ENCODE measurements at places on chromosomes 2 and 18.

GRCh38 chr2:85933753-85934594 lies 45.2 kb upstream of the ST3GAL5 start:
- DNase-seq: no peak

DNA sequence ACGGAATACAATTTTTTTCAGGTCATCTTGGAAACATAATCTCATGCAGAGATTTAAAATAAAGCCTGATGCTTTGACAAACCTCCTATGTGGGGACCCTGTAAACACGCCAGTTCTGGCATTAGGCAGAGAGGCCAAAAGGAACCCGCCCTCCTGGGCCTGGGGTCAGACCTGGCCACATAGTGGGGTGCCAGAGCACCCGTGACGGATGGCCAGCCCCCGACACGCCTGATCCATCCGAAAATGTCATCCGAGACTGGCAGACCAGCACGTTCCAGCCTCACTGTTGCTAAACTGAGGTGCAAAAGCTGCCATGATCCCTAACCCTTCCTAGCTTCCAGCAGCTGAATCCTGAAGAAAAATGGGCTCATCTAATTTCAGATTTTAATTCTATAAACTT lies 222.6 kb upstream of the SALL3 start:
- DNase-seq: no peak

GRCh38 chr2:212725180-212725579 lies 186.6 kb upstream of the ERBB4 start:
- no peak for DNase-seq

DNA sequence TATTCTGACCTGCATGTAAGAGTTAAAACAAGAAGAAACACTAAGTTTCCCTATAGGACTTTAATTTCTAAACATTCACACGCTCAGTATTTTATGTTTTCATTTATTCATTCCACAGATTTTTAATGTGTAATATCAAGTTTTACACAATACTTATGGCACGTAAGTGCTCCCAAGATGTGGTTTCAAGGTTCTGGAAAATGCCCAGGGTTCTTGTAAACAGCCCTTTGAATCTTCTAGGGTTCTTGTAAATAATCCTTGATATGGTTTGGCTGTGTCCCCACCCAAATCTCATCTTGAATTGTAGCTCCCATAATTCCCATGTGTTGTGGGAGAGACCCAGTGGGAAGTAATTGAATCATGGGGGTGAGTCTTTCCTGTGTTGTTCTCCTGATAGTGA lies 383.0 kb downstream of the TXNL1 start:
- DNase-seq: no peak

DNA sequence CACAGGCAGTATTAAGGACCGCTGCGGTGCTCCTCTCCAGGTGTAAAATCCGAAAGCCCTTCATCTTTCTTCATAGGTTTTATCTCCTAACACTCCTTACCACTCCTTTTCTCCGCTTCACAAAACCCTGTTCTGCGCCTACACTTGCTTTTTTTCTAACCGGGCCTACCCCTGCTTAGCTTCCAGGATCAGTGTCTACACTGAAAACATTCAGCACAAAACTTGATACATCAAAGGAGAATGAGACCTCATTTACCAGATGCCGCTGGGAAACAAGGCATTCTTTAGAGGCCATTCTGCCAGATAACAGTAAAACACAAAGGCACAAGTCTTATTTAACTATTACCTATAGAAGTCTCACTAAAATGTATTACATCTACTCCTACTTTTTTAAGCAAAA lies 13.1 kb downstream of the CHST10 start:
- no peak for DNase-seq

GRCh38 chr2:129256642-129257041 lies 722.8 kb upstream of the RAB6C start:
- no peak for DNase-seq

- no peak for DNase-seq
These were observed 74.9 kb upstream of the KLHL14 start for GRCh38 chr18:32847691-32848090.

DNA sequence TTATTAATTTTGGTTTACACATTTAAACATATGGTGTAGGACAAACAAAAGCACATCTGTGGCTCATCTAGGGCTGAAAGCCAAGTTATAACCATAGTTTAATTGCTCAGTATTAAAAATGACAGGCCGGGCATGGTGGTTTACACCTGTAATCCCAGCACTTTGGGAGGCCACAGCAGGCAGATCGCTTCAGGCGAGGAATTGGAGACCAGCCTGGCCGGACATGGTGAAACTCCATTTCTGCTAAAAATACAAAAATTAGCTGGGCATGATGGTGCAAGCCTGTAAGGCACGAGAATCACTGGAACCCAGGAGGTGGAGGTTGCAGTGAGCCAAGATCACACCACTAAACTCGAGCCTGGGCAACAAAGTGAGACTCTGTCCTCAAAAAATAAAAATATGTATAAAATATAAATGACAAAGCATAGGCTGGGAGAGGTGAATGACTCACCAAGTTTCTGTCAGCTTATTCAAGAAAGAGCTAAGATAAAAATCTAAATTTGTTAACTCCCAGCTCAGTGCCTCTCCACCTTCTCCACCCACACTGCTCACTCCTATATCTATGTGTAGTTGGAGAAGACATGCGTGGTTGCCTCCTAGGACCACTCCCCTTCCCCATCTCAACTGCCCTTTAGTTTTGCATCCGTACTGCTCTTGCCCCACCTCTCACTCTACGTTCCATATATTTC lies 79.2 kb upstream of the PID1 start:
- DNase-seq: no peak

- DNase-seq: no peak
These were observed 85.0 kb downstream of the BOD1L2 start for GRCh38 chr18:57231864-57232263.

GRCh38 chr18:45197526-45197970 lies 417.7 kb upstream of the SLC14A2 start:
- no peak for DNase-seq

DNA sequence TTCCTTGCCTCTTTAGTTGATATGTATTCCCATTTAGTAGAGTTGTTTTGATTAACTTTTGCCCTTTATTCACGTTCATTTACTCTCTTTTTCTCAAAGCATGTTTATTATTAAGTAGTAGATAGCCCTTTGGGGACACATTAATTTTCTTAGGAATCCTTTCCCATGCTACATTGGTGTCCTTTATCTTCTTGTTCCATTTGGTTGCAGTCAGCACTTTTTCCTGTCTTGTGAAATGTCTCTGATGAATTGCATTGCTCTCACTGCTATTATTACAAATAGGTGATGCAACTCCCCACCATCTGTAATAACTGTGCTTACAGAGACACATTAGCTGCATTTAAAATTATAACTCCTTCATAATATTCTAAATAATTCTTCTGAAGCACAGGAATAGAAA lies 428.5 kb upstream of the CNTNAP5 start:
- DNase-seq: no peak

DNA sequence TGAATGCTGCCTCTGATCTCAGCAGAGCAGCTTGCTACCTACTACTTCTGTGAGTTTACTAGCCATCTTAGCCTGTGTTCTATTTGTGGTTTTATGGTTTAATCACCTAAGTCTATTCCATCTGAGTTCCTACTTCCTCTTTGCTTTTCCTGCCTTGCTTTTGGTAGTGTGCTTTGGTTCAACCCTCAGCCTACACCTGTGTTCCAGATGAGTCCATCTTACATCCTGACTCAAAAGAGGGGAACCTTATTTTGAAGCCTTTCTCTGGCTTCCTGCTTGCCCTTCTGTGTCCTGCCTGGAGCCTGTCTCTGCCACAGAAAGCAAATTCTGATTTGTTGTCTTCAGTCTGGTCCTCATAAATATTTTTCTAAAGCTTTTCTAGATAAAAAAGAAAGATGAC lies 530.3 kb upstream of the MEX3C start:
- no peak for DNase-seq

- DNase-seq: no peak
These were observed 146.4 kb upstream of the ID2 start for GRCh38 chr2:8535469-8535795.

- DNase-seq: no peak
These were observed 6.9 kb downstream of the OXER1 start for GRCh38 chr2:42756966-42757513.

GRCh38 chr18:75507636-75508035 lies 80.1 kb upstream of the SMIM21 start:
- no peak for DNase-seq

GRCh38 chr2:106021662-106022028 lies 172.5 kb downstream of the UXS1 start:
- no peak for DNase-seq

GRCh38 chr2:206245265-206245672 lies 29.2 kb upstream of the ZDBF2 start:
- DNase-seq: no peak

GRCh38 chr2:170965446-170966225 lies 36.6 kb downstream of the GORASP2 start:
- no peak for DNase-seq

DNA sequence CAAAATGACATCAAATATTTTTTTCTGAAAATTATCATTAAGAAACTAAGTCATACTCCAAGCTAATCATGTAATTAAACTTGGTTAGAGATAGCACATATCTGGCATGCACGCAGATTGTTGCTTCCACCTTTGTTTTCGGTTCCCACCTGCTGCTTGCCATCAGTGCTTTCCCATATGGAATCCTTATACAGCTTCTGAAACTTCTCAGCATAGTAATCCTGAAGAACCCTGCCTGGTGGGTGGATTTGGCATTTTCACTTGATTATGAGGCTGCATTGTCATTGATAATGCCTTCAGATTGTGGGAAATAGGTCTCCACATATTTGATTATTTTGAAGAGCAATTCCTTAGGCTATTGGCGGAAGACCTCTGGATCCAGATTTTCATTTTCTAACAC lies 47.5 kb downstream of the ZC3H6 start:
- no peak for DNase-seq
